ENCODE measurements at places on chromosomes 3 and 15. TPM values are rescaled to one million over a fixed set of nuclear protein-coding genes. Genes with fewer than 3 reads are reported as not detected.

The SKOR1 gene
- total RNA-seq, result 0.13 TPM

GRCh38 chr3:169811631-169812331 lies 889 bp upstream of the LRRIQ4 start:
- H3K27me3 ChIP-seq, result no peaks in the 10 kb centered on the region
- no peak overlapping the region for H3K27ac ChIP-seq
- peak overlapping the region; percentile 53 for H3K4me3 ChIP-seq
- DNase-seq, result no peak
- no peaks in the 10 kb centered on the region for H3K4me1 ChIP-seq
- H3K36me3 ChIP-seq, result peaks cover 18% of the 10 kb centered on the region

The PLSCR5 gene
- not detected for total RNA-seq

The CX3CR1 gene
- 0.09 TPM for total RNA-seq

GRCh38 chr3:69324362-69325025 lies 61.4 kb downstream of the FRMD4B start:
- no peaks in the 10 kb centered on the region for H3K4me1 ChIP-seq
- H3K27me3 ChIP-seq, result no peaks in the 10 kb centered on the region
- no peak overlapping the region for H3K27ac ChIP-seq
- no peak overlapping the region for H3K4me3 ChIP-seq
- H3K36me3 ChIP-seq, result no peaks in the 10 kb centered on the region

GRCh38 chr3:119257654-119258410 lies 17.2 kb upstream of the B4GALT4 start:
- H3K27ac ChIP-seq, result no peak overlapping the region
- H3K27me3 ChIP-seq, result no peaks in the 10 kb centered on the region
- no peaks in the 10 kb centered on the region for H3K36me3 ChIP-seq
- H3K4me3 ChIP-seq, result no peak overlapping the region
- peaks cover 10% of the 10 kb centered on the region for H3K4me1 ChIP-seq

DNA sequence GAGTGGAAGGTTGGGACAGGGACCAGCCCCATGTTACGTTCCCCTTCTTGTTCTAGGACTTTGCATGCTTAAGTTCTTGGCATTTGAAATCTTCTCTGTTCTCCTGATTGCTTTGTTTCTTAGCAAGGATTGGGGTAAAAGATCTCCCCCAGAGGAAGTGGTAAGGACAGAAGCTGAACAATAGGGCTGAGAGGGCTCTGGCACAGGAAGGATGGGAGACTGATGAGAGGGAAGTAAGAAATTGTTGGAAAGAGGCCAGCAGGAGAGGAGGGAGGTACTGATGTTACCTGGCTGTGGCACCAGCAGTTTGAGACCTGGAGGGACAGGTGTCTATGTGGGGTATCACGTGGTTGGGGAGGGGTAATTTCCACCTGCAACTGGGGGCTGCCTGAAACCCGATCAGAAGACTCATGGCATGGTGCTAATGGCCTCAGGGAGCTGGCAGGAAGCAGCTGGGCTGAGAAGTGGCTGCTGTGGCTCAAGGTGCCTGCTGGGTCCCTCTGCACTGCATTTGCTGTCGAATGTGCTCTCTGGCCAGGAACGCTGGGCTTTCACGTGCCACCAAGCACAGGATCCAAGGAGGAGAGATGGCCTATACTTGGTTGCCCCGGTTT lies 108.4 kb downstream of the LSM3 start:
- H3K27me3 ChIP-seq, result no peaks in the 10 kb centered on the region
- H3K4me1 ChIP-seq, result peaks cover 8% of the 10 kb centered on the region
- no peaks in the 10 kb centered on the region for H3K36me3 ChIP-seq
- no peak overlapping the region for H3K27ac ChIP-seq
- no peak for DNase-seq

The SQOR gene
- total RNA-seq, result not detected

DNA sequence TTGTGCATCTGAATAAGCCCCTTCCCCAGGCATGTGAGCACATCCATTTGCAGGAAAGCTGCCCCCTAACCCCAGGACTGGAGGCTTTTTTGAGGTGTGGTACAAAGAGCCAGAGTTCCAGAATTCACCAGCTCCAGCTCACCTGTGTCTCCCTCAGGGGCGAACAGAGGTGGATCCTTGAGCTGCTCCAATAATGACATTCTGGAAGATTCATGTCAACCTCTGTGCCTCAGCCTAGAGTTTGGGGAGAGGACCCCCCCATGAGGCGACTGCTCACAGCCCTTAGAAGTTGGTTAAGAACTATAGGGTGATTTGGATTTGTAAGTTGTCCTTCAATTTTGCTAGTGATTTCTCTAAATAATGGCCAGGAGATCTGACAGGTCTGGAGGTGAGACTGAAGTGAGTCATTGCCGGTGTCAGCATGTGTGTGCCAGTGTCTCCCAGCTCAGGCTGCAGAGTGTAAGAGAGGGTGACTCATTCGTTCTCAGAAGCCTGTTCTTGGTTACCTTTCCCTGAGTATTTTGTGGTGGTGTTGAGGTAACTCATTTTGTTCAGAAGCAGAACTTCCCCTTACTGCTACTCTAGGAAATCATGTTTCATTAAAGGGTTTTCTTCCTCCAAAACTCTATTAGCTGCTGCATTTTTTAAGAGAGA lies 136.9 kb upstream of the TOPAZ1 start:
- H3K36me3 ChIP-seq, result no peaks in the 10 kb centered on the region
- H3K27ac ChIP-seq, result no peak overlapping the region
- H3K4me3 ChIP-seq, result no peak overlapping the region
- no peaks in the 10 kb centered on the region for H3K4me1 ChIP-seq

The VIPR1 gene
- total RNA-seq, result 6.5 TPM

The SCG5 gene
- 23.9 TPM for total RNA-seq

DNA sequence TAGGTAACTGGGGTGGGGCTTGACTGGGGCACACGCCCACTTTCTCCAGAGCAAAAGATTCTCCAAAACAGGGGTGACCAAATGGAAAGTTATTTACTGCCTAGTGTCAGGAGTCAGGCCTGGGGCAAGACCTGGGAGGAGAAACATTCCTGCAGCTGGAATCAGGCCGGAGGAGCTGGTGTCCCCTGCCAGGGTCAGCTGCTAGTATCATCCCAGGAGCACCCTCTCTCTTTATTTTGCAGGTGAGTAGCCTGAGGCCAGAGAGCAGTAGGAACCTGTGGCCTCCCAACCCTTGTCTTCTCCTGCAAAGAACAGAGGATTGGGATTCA lies 32.9 kb downstream of the DNAJB8 start:
- peak overlapping the region; percentile 26 for H3K4me3 ChIP-seq
- H3K36me3 ChIP-seq, result no peaks in the 10 kb centered on the region
- peak; percentile 81 for DNase-seq
- H3K27ac ChIP-seq, result no peak overlapping the region

- H3K27ac ChIP-seq, result no peak overlapping the region
- no peak for DNase-seq
- no peaks in the 10 kb centered on the region for H3K36me3 ChIP-seq
Measured at GRCh38 chr3:141486496-141486745, 406 bp upstream of the RASA2 start.

- H3K4me3 ChIP-seq, result no peak overlapping the region
- H3K4me1 ChIP-seq, result no peaks in the 10 kb centered on the region
- no peaks in the 10 kb centered on the region for H3K27me3 ChIP-seq
- peaks cover 23% of the 10 kb centered on the region for H3K36me3 ChIP-seq
Measured at GRCh38 chr15:38470816-38471215, 16.9 kb downstream of the FAM98B start.

DNA sequence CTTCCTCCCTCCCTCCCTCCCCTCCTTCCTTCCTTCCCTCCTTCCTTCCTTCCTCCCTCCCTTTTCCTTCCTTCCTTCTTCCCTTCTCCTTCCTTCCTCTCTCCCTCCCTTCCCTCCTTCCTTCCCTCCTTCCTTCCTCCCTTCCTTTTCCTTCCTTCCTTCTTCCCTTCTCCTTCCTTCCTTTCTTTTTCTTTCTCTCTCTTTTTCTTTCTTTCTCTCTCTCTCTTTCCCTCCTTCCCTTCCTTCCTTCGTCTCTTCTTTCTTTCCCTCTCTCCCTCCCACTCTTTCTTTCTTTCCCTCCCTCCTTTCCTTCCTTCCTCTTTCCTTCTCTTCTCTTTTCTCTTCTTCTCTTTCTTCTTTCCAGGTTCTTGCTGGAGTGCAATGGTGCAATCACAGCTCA lies 1.9 kb upstream of the ZNF662 start:
- H3K36me3 ChIP-seq, result peaks cover 10% of the 10 kb centered on the region
- no peaks in the 10 kb centered on the region for H3K4me1 ChIP-seq
- DNase-seq, result no peak
- no peaks in the 10 kb centered on the region for H3K27me3 ChIP-seq
- H3K27ac ChIP-seq, result no peak overlapping the region
- H3K4me3 ChIP-seq, result no peak overlapping the region

The ZNF385D gene
- total RNA-seq, result 1.5 TPM

The SAMD7 gene
- total RNA-seq, result not detected

DNA sequence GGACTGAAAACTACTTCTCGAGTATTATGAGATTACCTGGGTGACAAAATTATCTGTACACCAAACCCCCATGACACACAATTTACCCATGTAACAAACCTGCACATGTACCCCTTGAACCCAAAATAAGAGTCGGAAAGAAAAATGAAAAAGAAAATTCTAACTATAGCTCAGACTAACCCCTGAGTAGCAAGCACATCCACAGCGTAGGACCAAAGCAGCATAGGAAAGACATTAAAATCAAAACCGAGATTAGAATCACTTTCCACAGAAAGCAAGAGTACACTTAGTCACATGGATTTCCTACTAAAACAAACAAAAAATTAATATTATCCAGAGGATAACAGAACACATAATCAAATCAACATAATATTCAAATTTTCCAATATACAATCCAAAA lies 6.3 kb upstream of the PIK3CA start:
- no peak overlapping the region for H3K27ac ChIP-seq
- H3K27me3 ChIP-seq, result no peaks in the 10 kb centered on the region
- H3K36me3 ChIP-seq, result no peaks in the 10 kb centered on the region

The HRG gene
- not detected for total RNA-seq

The ATP10A gene
- total RNA-seq, result 3.9 TPM

- H3K4me3 ChIP-seq, result no peak overlapping the region
- no peak for DNase-seq
- H3K36me3 ChIP-seq, result no peaks in the 10 kb centered on the region
- no peaks in the 10 kb centered on the region for H3K4me1 ChIP-seq
Measured at GRCh38 chr15:96346409-96346970, 16.0 kb downstream of the NR2F2 start.

- no peak for DNase-seq
- no peaks in the 10 kb centered on the region for H3K27me3 ChIP-seq
- H3K4me1 ChIP-seq, result no peaks in the 10 kb centered on the region
- H3K27ac ChIP-seq, result no peak overlapping the region
- no peak overlapping the region for H3K4me3 ChIP-seq
- H3K36me3 ChIP-seq, result no peaks in the 10 kb centered on the region
Measured at GRCh38 chr3:24662449-24663345, 168.0 kb upstream of the THRB start.

DNA sequence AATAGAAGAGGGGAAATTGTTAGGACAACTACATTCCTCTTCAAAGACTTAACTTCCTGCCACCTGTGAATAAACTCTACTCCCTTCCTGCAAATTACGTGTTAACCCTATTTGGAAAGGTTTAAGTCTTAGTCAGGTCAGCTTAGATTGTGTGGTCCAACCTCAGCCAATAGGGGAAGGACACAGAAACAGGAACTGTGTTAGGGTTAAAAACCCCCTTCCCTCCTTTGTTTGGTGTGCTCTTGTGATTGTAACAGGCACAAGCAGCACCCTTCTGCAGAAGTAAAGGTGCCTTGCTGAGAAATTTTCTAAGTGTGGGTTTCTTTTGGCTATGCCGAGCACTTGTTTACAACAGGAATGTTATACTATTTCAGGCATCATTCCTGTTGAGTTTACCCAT lies 45.0 kb upstream of the FSTL1 start:
- peaks cover 3% of the 10 kb centered on the region for H3K4me1 ChIP-seq
- no peaks in the 10 kb centered on the region for H3K27me3 ChIP-seq
- H3K4me3 ChIP-seq, result no peak overlapping the region
- peak overlapping the region; percentile 61 for H3K27ac ChIP-seq
- DNase-seq, result no peak
- peaks cover 16% of the 10 kb centered on the region for H3K36me3 ChIP-seq

The ABI3BP gene
- total RNA-seq, result 0.28 TPM

DNA sequence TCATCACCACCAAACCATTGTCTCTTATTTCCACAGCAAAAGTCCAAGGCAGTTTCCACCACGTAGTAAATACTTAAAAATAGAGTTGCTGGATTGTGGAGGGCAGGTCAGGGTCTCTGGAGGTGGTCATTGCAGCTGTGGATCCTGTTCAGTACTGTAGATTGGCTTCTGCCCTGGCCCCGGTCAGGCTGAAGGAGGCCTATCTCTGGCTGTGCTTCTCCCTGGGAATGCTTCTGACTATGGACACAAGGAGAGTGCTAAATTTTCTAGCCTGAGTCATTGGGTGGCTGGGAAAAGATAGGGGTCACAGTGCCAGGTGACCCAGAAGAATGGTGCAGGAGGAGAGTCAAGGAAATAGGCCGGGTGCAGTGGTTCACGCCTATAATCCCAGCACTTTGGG lies 26.3 kb upstream of the GMPPB start:
- H3K27ac ChIP-seq, result no peak overlapping the region
- no peak overlapping the region for H3K4me3 ChIP-seq
- no peak for DNase-seq
- H3K27me3 ChIP-seq, result no peaks in the 10 kb centered on the region

The PCBP4 gene
- total RNA-seq, result 20.9 TPM

DNA sequence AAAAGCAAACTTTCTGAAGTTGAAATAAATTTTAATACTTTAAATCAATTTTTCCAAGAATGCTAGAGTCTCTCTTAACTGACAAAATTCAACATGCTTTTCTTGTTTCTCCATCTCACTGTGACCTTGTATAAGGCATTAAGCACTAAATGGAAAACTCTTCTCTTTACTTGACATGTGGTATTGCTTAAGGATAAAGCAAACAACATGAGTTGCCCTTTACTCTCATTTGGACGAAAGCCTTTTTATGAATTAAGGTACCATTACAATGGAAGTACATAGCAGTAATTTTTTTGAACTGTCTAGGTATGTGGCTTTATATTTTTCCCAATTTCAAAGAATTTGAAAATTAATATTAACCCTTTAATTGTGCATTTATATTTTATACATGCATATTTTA lies 1.4 kb downstream of the STRIT1 start:
- H3K4me3 ChIP-seq, result no peak overlapping the region
- H3K4me1 ChIP-seq, result no peaks in the 10 kb centered on the region
- DNase-seq, result no peak
- peaks cover 12% of the 10 kb centered on the region for H3K36me3 ChIP-seq
- no peaks in the 10 kb centered on the region for H3K27me3 ChIP-seq
- H3K27ac ChIP-seq, result no peak overlapping the region

The ZNF80 gene
- not detected for total RNA-seq

GRCh38 chr3:97882975-97883598 lies 61.3 kb downstream of the CRYBG3 start:
- no peaks in the 10 kb centered on the region for H3K36me3 ChIP-seq
- no peaks in the 10 kb centered on the region for H3K4me1 ChIP-seq
- H3K4me3 ChIP-seq, result no peak overlapping the region
- no peak overlapping the region for H3K27ac ChIP-seq
- H3K27me3 ChIP-seq, result no peaks in the 10 kb centered on the region
- no peak for DNase-seq

GRCh38 chr3:132034486-132035464 lies at the start of gene CPNE4:
CPNE4 (minus strand) TSS chr3:132035014.
- no peaks in the 10 kb centered on the region for H3K4me1 ChIP-seq
- DNase-seq, result peak; percentile 94
- H3K27me3 ChIP-seq, result no peaks in the 10 kb centered on the region
- no peak within 1 kb of the TSS for H3K27ac ChIP-seq

GRCh38 chr3:70621451-70621850 lies 309.0 kb upstream of the MDFIC2 start:
- no peak for DNase-seq
- H3K27ac ChIP-seq, result no peak overlapping the region
- H3K36me3 ChIP-seq, result peaks cover 8% of the 10 kb centered on the region
- H3K4me3 ChIP-seq, result no peak overlapping the region
- H3K4me1 ChIP-seq, result peaks cover 4% of the 10 kb centered on the region
